ENCODE measurements at places on chromosomes 5 and 9.

GRCh38 chr5:93930098-93930497, 188.7 kb upstream of the POU5F2 start:
- no peak for DNase-seq

DNA sequence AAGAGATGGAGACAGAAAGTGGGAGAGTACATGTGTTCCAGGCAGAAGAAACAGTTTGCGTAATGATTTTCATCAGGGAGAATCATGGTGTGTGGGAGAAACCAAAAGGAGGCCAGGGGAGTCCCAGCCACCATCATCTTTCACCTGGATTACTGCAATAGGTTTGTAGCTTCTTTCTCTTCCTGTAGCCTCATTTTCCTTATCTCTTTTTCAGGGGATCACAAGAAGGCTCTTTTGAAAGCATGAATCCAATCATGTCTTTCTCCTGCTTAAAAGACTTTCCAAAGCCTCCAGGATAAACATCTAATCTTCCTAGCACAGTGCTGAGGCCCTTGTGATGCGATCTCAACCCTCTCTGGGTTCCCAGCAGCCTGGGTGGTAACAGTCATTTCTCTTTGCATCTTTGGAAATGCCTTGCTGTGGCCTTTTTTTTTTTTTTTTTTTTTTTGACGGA, 10.3 kb upstream of the GPBP1 start:
- no peak for DNase-seq

DNA sequence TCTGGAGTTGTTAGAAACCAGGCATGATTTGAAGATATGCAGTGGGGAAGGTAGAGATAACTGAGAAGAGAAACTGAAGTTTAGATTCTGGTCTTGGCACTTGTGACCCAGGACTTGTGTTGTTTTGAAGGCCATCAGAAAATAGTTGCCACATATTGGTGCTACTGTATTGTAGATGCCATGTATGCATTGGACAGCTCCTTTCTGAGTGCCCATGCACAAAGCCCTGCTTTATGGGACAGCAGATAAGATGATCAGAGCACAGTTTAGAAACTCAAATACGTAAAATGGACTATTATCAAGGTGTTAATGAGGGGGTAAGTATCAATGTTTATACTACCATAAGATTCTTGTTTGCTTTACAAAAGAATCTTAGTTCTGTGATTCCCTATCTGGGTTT, 84.9 kb downstream of the KIF4B start:
- no peak for DNase-seq

DNA sequence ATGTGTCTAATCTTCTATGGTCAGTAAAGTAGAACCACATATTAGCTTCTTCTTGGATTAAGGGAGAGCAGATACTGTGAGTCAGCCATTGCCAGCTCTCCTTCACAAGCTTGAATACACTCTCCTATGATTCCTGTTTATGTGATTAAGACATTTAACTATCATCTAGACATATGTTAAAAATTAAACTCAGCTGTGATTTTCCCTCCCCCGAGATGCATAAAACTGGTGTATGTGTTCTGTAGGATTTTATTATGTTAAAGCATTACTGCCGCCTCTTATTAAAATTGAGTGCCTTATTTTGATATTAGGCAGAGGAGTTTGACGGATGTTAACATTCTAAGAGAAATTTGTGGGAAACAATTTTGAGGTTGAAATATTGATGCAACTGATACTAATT, 114.6 kb downstream of the ACTBL2 start:
- no peak for DNase-seq

GRCh38 chr5:177475563-177476427, 2.4 kb upstream of the DBN1 start:
- no peak for DNase-seq

- DNase-seq: no peak
These were observed 133.0 kb downstream of the C9orf50 start for GRCh38 chr9:129487658-129488483.

GRCh38 chr5:31100781-31101310, 92.6 kb upstream of the CDH6 start:
- DNase-seq: no peak

GRCh38 chr9:124783830-124784229, 6.9 kb downstream of the OLFML2A start:
- no peak for DNase-seq

- DNase-seq: no peak
These were observed 23.8 kb downstream of the FBXW5 start for GRCh38 chr9:136920734-136921231.

- DNase-seq: no peak
These were observed 32.4 kb downstream of the NNT start for GRCh38 chr5:43635374-43635773.

- DNase-seq: no peak
These were observed 169.4 kb upstream of the CCNH start for GRCh38 chr5:87582149-87582548.

- no peak for DNase-seq
These were observed 332.2 kb downstream of the HTR1A start for GRCh38 chr5:63629951-63630630.

GRCh38 chr5:2903451-2904395, 152.2 kb upstream of the IRX2 start:
- no peak for DNase-seq

DNA sequence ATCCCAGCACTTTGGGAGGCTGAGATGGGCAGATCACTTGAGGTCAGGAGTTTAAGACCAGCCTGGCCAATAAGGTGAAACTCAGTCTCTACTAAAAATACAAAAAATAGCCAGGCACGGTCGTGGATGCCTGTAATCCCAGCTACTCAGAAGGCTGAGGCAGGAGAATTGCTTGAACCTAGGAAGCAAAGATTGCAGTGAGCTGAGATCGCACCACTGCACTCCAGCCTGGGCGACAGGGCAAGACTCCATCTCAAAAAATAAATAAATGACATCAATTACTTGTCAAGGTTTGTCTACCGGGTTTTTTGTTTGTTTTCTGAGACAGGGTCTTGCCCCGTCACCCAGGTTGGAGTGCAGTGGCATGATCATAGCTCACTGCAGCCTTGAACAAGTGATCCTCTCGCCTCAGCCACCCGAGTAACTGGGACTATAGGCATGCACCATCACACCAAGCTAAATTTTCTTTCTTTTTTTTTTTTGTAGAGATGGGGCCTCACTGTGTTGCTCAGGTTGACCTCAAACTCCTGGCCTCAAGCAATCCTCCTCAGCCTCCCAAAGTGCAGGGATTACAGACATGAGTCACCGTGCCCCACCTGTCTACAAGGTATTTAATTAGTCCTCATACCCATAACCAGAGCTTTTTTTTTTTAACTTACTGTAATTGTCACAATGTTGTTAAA, 64.9 kb downstream of the SUSD1 start:
- no peak for DNase-seq

GRCh38 chr9:3027210-3027609, 183.3 kb upstream of the PUM3 start:
- DNase-seq: no peak

- DNase-seq: no peak
These were observed 761.3 kb upstream of the DMAC1 start for GRCh38 chr9:8560560-8561525.
